Fibroblast of skin of abdomen (primary cell): ENCODE measurements at places on chromosomes 3 and 15.
A peak's percentile ranks its signal among the peaks of the same experiment; 100 is the strongest.

DNA sequence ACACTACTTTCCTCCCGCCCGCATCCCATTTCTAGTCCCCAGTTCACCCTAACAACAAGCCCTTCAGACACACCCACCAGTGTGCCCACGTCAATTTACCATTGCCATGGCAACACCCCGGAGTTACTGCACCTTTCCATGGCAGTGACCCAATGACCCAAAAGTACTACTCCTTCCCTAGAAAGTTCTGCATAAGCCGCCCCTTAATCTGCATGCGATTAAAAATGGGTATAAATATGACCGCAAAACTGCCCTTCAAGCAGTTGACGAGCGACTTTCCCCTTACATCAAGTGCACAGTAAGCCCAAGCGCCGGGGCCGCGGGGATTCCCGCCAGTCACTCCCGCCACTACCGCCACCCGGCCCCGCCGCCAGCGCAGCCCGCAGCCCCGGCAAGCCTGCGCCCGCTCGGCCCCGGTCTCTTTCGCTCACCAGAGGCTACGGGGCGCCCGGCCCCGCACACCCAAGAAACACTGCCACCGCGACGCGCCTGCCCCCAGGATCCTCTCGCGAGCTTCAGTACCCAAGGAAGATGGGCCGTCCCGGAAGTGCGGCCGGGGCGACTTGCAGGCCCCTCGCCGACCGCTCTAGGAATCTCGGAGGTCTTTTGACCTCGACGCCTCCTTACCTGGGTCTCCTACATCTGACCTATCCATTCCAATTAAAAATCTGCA lies 27.2 kb upstream of the ZNF502 start:
- peak; percentile 86 for DNase-seq

DNA sequence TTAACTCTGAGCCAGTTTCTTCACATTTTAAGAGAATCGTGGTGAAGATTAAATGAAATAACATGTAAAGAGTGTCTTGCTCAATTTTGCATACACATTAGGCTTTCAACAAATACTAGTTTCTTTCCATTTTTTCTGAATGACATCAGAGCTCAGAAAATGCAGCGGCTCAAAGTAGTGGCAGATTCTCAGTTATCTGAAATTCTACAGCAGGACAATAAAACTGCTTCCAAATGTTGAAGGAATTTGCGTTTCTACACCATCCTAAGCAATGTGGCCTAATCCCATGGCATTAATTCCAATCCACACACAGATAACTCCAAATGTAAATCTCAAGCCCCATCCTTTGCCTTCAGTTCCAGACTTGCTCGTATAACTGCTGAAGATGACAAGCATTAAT lies 115.8 kb downstream of the PLCH1 start:
- peak; percentile 57 for DNase-seq

- no peak for DNase-seq
Observed at GRCh38 chr3:153469162-153469561, 307.1 kb downstream of the RAP2B start.

DNA sequence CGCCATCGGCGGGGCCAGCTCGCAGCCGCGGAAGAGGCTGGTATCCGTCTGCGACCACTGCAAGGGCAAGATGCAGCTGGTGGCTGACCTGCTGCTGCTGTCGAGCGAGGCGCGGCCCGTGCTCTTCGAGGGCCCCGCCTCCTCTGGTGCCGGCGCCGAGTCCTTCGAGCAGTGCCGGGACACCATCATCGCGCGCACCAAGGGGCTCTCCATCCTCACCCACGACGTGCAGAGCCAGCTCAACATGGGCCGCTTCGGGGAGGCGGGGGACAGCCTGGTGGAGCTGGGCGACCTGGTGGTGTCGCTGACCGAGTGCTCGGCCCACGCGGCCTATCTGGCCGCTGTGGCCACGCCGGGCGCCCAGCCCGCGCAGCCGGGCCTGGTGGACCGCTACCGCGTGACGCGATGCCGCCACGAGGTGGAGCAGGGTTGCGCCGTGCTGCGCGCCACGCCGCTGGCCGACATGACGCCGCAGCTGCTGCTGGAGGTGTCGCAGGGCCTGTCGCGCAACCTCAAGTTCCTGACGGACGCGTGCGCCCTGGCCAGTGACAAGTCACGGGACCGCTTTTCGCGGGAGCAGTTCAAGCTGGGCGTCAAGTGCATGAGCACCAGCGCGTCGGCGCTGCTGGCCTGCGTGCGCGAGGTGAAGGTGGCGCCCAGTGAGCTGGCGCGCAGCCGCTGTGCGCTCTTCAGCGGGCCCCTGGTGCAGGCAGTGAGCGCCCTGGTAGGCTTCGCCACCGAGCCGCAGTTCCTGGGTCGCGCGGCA lies 1.8 kb downstream of the TLNRD1 start:
- DNase-seq, result no peak

DNA sequence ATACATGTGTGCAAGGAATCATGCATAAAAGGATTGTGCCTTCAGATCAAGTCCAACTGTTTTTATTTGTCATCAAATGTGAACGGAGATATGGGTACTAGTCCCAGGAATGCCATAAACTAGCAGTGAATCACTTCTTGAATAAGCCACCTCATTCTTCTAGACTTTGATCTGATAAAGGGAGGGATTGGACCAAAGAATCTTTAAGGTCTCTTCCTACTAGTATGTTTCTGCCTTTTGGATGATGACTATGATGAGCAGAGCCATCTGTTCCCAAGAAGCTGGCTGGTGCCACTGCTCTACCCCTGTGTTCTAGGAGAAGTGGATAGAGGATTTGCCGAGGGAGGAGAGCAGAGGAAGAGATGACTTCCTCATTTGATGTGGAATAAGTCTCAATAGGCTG lies 28.8 kb upstream of the UACA start:
- peak; percentile 77 for DNase-seq

GRCh38 chr3:197227780-197228574 lies 70.4 kb downstream of the DLG1 start:
- DNase-seq, result no peak
